ENCODE measurements at places on chromosomes 3 and 15. TPM values are rescaled to one million over a fixed set of nuclear protein-coding genes. Genes with fewer than 3 reads are reported as not detected.

- no peaks in the 10 kb centered on the region for H3K4me1 ChIP-seq
- H3K4me3 ChIP-seq = no peak overlapping the region
- DNase-seq = no peak
- no peaks in the 10 kb centered on the region for H3K36me3 ChIP-seq
- H3K27ac ChIP-seq = no peak overlapping the region
Observed at GRCh38 chr15:93862791-93863190, 368.6 kb upstream of the MCTP2 start.

DNA sequence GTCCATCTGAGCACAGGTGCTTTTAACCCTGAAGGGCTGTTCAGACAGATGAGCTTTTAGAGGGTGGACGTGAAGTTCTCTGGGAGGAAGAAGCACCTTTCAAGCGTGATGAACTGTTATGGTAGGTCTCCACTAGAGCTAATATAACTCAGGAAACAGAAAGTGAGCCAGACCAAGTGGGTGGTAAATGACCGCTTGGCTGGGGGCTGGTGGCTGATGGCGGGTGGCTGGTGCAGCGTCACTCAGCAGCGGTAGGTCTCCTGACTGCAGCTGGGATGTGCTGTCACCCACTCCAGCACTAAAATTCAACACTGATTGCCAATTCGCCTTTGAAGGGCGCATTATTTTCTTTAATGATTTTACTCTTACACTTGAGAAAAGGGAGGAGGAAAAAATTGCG, 31.2 kb upstream of the LACTB start:
- H3K27ac ChIP-seq = no peak overlapping the region
- no peak overlapping the region for H3K4me3 ChIP-seq
- no peak for DNase-seq
- H3K4me1 ChIP-seq = peaks cover 20% of the 10 kb centered on the region

DNA sequence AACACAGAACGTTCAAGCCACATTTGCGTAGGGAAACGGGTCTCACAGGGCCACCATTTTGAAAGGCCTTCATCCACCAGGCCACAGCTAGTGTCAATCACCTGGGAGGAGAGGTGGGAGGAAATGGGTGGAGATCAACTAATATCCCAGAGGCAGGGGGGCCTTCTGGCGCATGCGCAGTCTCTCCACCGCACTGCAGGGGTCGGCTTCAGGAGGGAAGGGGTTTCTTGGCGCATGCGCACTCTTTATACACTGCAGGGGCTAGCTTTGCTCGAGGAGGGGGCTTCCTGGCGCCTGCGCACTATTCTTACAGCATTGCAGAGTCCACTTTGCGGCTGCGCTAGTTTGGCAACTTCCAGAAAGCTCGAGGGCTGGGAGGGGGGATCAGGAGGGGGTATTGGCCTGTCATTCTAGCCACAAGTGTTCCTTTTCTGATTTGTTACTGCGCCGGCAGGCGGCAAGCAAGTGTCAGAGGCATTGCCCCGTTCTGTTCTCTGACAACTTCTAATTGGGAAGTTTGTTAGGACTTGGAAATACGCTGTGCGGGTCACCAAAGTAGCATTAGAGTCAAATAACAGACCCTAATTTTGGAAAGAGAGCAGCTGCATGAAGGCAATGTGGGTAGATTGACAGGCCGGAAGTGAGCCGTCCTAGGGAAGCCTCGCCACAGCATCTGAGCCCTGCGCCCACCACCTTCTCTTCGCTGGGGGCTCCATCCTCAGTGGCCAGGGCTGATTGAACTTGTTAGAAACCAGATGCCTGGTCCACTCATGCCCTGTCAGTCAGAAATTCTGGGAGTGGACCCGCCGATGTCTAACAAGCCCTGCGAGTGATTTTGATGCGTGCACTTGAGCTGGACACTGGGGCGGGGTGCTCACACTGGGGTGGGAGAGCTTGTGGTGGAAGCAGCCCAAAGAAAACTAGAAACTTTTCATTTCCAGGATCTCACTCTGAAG, 173.5 kb upstream of the NDN start:
- no peak overlapping the region for H3K27ac ChIP-seq
- DNase-seq = peak; percentile 60
- H3K4me3 ChIP-seq = peak overlapping the region; percentile 49

- H3K27me3 ChIP-seq = peaks cover 4% of the 10 kb centered on the region
- H3K36me3 ChIP-seq = no peaks in the 10 kb centered on the region
- no peak for DNase-seq
- no peaks in the 10 kb centered on the region for H3K4me1 ChIP-seq
- H3K27ac ChIP-seq = no peak overlapping the region
- H3K4me3 ChIP-seq = no peak overlapping the region
Observed at GRCh38 chr3:10366651-10367101, 45.8 kb upstream of the SEC13 start.

DNA sequence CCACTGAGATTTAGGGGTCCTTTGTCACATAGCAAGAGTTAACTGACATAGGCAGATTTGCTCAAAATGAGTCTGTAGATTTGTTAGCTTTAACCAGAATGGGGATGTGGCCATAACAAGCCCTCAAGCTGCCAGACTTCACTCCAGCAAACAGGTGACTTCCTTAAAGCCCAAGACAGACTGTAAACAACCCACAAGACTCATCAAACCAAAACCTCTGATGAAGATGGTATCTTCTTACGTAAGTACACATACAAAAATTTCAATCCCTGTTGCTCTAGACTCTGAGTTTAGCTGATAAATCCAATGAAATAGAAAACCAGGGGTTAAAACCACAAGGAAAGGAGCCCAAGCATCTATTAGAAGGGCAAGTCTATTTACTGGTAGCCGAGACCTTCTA, 18.2 kb upstream of the ZBTB20 start:
- H3K36me3 ChIP-seq = no peaks in the 10 kb centered on the region
- H3K4me3 ChIP-seq = no peak overlapping the region

The CCR8 gene
- total RNA-seq = not detected

The IQCF5 gene
- not detected for total RNA-seq

The ATP10A gene
- 0.07 TPM for total RNA-seq

The NDUFB5 gene
- 82.8 TPM for total RNA-seq

All from progenitor cell of endocrine pancreas (in vitro differentiated cells).